ENCODE measurements at places on chromosomes 7 and 10. TPM values are rescaled to one million over a fixed set of nuclear protein-coding genes. Genes with fewer than 3 reads are reported as not detected.

DNA sequence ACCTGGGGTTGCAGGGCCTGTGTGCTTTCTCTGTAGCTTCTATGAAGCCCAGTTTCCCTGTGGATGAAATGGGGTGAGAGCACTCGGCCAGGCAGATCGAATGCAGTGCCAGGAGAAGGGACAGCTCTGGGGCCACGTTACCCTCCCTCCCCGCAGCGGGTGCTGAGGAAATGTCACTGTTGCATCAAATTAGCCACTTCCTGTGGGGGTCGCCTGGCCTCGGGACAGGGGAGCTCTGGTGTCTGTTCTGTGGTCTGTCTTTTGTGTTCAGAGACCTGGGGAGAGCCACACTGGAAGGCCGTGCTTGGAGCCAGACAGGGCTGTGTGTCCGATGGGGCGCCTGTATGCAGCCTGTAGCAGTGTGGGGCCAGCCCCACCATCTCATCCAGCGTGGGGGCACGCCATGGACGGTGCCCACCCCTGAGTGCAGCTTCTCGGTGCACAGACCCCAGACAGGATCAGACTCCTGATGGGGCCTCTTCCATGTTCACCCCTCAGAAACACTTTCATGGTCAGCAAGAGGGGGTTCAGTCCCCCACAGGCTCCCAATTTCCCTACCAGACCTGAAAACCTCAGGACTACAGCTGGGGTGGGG lies 13.6 kb downstream of the TTYH3 start:
- DNase-seq: no peak

DNA sequence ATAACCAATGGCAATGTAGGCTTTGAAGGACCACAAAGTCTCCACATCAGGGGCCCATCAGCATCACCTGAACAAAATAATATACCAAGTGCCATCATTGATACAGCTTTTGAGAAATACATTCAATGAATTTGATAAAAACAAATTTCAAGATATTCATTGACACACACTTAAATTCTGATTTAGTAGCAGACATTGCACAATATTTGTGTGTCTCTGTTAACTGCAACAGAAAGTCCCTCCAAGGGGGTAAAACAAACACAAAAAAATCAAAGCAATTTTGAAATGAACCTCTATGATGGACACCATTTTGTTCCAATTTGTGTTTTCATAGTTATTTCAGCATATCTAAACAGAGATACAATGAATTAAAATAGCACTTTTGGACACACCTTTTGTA lies 86.8 kb upstream of the RSU1 start:
- DNase-seq: no peak

DNA sequence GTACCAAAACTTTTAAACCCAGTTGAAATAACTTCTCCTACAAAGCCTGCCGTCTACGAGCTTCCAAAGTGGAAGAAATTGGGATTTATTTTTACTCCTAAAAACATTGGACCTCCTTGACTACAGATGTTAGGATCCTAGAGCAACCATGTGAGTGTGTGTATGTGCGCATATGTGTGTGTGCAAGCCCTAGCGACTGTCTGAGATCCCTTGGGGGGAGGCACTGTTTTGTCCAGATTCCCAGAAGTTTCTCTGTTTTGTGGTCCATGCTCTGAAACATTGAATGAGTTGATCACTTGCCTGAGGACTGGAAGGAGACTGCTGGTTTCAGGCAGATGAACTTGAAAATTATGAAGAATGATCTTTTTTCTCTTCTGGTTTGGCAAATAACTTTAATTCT lies 312.3 kb upstream of the ZNF32 start:
- DNase-seq: no peak

GRCh38 chr7:44278451-44279161 lies 46.8 kb downstream of the CAMK2B start:
- DNase-seq: no peak

GRCh38 chr7:79063019-79063698 lies 390.3 kb downstream of the MAGI2 start:
- no peak for DNase-seq

DNA sequence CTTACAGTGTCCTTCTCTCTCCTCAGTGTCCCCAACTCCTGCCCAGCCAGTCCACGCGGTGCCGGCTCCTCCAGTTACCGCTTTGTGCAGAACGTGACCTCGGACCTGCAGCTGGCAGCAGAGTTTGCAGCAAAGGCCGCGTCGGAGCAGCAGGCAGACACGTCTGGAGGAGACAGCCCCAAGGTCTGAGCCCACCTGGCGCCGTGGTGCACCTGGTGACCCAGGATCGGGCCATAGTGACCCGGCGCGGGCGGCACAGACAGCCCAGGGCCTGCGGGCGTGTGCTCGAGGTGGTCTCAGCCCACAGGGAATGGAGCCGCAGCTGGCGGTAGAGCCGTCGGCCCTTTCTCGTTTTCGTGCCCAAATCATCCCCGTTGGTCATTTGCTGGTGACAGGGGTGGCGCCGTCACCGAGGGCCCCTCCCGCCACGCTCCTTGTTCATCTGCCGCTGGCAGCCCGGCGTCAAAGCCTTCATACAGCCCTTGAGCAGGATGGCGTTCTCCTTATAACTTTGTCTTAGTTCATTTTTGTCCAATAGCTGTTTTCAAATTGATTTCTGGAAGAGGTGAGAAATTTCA lies 20.9 kb upstream of the AP5Z1 start:
- no peak for DNase-seq

DNA sequence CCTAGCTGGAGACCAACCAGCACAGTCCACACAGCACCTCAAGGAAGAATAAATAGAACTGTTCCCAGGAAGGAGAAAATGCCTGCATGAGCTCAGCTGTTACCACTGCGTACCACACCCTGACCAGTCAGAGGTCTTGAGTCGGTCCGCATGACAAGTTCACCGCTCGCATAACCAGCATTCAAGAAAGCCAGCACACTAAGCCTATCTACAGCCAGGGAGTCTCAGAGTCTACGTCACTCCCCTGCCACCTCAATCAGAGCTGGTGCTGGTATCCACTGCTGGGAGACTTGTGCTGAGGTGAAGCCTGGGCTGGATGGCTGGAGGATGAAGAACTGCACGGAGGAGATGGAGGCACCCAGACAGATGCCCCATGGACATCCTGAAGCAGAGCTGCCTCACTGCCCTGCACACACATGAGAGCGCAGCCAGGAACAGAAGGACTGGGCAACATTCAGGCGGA lies 19.6 kb downstream of the AKR1C1 start:
- peak; percentile 80 for DNase-seq

- DNase-seq: no peak
These were observed 199.1 kb upstream of the LYZL2 start for GRCh38 chr10:30828680-30829079.

DNA sequence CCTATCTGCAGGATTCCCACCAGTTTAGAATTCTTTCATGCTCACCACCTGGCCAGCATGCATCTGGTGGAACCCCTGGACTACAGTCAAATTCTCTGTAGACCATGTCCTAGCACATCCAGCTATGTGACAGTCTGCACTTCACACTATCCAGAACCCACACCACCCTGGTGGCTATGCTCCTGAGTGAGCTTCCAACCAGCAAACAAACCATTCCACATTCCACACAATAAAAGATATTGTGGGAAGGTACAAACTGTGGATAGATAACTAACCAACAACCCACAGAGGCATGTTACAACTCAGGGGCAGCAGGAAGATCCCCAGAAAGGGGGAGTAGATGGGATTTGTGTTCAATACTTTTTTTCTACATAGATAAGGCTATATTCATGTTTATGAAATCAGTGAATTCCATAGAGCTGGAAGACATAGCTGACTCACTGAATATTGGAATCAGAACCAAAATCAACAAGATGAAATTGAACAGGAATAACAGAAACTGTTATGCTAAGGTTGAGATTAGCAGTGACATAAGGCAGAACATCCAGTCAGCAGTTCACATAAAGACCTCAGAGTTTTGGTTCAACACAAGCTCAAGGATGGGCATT lies 72.5 kb downstream of the LRRC17 start:
- DNase-seq: peak; percentile 26

DNA sequence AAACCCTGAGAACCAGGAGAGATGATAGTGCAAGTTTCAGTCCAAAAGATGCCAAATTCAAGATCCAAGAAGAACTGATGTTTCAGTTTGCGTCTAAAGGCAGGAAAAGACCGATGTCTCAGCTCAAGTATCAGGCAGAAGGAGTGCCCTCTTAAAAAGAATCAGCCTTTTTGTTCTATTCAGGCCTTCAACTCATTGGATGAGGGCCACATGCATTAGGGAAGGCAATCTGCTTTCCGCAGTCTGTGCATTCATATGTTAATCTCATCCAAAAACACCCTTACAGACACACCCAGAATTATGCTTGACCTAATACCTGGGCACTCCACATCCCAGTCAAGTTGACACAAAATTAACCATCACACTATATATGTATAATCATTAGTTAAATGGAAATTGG lies 45.2 kb downstream of the DNAJB9 start:
- no peak for DNase-seq

GRCh38 chr7:138669364-138669763 lies 31.8 kb downstream of the SVOPL start:
- DNase-seq: peak; percentile 60

- no peak for DNase-seq
These were observed 183.9 kb downstream of the THSD7A start for GRCh38 chr7:11648101-11648500.

DNA sequence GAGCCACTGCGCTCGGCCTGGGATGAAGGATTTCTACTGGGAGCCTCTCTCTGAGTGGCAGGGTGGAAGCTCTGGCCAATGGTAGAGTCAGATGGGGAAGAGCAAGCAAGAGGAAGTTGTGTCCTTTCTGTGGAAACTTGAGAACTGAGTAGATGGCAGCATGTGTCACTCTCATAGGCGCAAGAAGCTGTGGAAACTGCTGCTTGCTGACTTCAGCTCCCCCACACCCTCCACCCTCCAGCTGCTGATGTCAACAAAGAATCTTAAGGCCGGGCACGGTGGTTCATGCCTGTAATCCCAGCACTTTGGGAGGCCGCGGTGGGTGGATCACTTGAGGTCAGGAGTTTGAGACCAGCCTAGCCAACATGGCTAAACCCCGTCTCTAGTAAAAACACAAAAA lies 39.8 kb upstream of the SRGN start:
- no peak for DNase-seq

DNA sequence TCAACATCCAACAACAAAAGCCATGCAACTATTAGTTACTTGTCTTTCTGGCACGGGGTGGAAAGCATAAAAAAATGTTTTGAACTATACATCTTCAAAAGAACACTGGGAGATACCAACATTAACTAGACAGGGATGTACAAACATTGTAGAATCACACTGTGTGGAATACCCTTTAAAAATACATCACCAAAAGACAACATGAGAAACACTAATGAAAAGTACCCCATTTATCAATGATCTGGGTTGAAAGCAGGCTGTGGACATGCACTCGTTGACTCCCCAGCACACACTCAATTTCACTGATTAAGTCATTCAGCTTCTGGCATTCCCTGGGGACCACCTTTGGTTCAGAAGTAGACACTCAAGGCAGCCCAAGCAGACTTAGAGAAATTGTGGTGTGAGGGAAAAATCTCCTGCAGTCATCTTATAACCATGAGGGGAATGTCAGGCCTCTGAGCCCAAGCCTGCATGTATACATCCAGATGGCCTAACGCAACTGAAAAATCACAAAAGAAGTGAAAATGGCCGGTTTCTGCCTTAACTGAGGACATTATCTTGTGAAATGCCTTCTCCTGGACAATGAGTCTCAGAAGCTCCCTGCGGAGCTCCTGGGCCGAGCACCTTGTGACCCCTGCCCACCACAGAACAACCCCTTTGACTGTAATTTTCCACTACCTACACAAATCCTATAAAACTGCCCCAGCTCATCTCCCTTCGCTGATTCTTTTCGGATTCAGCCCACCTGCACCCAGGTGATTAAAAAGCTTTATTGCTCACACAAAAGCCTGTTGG lies 53.0 kb downstream of the CACUL1 start:
- no peak for DNase-seq

DNA sequence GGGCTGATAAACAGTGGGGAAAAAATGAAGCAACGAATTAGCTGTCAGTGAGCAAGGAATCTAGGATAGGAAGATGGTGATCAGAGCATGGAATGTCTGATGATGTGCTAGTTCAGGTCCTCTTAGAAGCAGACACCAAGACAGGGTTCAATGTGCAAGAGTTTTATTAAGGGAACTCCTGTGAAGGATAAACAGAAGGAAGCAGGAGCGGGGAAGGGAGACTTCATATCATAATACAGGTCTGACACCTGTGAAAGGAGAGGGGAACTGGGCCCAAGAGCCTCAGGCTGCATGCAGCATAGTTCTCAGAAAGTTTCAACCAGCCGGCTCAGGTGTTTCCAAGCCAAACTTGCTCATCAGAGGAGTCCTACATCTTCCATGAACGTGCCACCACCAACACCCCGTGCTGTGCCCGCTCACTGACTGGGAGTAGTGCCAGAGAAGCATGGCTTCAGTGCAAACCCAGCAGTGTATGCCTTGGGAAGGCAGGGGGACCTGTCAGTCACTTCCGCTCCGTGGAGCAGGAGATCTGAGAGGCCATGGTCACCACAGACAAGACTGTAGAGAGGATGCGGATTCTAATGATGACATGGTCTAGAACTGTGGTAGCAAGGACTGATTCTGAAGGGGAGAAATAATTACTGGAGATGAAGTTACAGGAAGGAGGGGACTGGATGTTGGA lies 45.8 kb downstream of the ZNF800 start:
- DNase-seq: no peak

GRCh38 chr10:120349069-120349468 lies 108.0 kb upstream of the PLPP4 start:
- no peak for DNase-seq

DNA sequence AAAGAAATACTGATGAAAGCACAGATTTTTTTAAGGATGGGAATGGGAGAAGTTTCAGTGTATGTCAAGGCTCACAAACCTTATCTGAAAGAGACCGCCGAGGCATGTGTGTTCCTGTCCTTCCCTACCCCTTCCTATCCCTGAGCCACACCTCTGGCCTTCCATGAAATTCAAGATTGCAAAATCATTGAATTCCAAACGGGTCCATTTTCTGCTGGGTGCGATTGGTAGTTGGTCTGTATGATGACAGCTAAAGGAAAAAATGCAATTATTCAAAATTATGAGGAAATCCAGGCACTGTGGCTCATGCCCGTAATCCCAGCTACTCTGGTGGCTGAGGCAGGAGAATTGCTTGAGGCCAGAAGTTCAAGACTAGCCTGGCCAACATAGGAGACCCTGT lies 170.1 kb downstream of the ARHGAP12 start:
- no peak for DNase-seq

PON1 gene
- total RNA-seq: not detected

MIOS gene
- total RNA-seq: 42.0 TPM

DEPP1 gene
- total RNA-seq: 15.1 TPM

PPIF gene
- 171 TPM for total RNA-seq

OR2A12 gene
- not detected for total RNA-seq

LRGUK gene
- 0.60 TPM for total RNA-seq

BTBD16 gene
- total RNA-seq: 0.37 TPM

LRMDA gene
- total RNA-seq: not detected

TRIM73 gene
- 16.7 TPM for total RNA-seq

STK32C gene
- total RNA-seq: 13.9 TPM

HOXA13 gene
- 0.35 TPM for total RNA-seq
